Cerebellar nuclear complex (tissue), 1 donor: ENCODE measurements at places on chromosomes 16 and 17.

GRCh38 chr17:67994817-67995569 is 1.3 kb downstream of the C17orf58 start:
- peak; percentile 37 for DNase-seq

- no peak for DNase-seq
Observed at GRCh38 chr16:70152578-70153302, 20.8 kb upstream of the CLEC18C start.

- no peak for DNase-seq
Observed at GRCh38 chr16:87851141-87851587, 18.1 kb downstream of the SLC7A5 start.

- no peak for DNase-seq
Observed at GRCh38 chr17:74758848-74759168, 10.4 kb downstream of the NHERF1 start.

DNA sequence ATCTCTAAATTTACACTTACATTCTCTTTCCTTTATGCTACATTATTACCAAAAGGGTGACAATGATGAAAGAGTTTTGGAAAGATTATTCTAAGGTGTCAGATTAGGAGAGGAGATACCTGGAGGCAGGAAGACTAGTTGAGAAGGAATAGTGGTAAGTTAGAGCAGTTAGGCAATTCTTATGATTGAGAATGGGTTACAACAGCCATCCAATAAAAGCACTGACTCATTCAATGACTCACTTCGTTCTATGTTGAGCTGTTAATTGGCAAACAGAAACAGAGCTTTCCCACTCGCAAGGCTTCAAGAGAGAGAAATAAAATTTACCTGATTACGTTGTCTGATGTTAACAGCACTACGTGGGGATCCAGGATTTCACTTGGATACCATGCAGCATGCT is 5.8 kb downstream of the NUP88 start:
- DNase-seq: no peak

- DNase-seq: no peak
Observed at GRCh38 chr17:44005527-44006271, 1.3 kb downstream of the NAGS start.

GRCh38 chr16:75311383-75311938 is 60.0 kb upstream of the BCAR1 start:
- no peak for DNase-seq

DNA sequence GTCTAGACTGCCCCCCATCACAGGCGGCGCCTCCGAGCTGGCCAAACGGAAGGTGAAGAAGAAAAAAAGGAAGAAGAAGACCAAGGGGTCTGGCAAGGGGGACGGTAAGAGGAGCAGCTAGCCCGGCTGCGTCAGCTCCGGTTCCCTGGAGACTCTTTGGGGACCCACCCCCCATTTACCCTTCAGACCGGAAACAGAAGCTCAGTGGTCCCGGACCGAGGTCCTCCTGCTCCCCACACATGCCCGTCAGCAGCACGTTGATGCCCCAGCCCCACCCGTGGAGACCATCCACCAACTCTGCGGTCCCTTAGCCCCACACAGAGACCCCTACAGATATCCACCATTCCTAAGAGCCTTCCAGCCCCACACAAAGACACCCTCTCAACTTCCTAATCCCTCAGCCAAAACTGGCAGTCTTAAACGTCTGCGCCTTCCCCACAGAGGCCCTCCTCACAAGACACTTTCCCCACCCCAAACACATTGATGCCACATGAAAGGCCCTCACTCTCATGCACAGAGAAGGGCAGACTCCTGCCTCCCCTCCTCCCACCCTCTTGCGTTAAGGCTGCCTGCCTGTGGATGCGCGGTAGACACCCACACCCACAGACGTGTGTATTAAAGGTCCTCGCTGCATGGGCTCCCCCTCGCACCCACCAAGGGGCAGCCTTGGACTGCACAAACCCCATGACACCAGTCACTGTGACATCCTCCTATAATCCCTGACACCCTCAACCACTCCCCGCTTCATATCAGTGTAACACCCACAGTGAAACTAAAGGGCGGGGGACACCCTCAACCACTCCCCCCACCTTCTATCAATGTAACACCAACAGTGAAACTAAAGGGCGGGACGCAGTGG is 58.2 kb upstream of the RPH3AL start:
- DNase-seq: no peak

DNA sequence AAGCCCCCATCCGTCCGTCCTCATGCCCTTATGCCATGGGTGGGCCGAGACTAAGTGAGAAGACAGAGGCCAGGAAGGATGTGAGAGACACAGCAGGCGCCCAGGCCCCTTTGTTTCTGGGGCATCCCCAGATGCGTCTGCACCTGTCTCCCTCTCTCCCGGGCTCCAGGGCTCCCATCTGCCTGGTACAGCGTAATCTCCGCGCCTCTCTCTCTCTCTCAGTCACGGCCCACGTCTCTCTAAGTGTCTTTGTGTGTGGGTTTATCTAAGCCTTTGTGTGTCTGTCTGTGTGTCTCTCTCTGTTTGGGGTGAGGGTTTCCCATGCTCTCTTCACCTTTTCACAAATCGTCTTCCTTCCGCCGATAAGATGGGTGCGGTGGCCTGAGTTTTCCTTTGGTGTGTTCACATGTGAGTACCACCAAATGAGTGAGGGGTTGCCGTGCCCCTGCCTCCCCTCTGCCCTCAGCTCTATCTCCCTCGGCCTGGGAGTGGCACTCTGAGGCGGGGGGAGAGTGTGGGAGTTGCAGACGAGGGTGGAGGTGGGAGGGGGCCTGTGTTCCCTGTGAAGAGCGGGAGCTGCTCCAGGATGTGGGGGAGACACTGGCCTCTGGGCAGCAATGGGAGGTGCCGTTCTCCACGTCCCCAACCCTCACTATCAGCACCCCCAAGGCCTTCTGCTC is 25.8 kb upstream of the ABCC3 start:
- DNase-seq: no peak

DNA sequence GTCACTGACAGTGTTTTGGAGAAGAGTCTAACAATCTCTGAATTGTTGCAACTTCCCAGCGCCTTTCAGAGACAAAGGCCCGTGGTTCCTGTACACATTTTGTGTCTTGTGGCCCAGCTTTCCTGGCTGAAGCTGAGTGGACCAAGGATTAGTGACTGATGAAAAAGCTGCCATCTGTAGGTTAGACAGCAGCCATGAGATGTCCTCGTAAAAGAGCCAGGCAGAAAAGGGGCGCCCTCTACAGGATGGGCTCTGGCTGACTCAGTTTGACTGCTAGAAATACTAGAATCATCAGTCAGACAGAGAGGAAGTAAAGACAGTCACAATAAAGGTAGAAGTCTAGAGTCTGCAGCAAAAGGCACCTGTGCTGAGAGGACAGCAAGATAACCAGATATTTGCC is 26.5 kb upstream of the NF1 start:
- no peak for DNase-seq

DNA sequence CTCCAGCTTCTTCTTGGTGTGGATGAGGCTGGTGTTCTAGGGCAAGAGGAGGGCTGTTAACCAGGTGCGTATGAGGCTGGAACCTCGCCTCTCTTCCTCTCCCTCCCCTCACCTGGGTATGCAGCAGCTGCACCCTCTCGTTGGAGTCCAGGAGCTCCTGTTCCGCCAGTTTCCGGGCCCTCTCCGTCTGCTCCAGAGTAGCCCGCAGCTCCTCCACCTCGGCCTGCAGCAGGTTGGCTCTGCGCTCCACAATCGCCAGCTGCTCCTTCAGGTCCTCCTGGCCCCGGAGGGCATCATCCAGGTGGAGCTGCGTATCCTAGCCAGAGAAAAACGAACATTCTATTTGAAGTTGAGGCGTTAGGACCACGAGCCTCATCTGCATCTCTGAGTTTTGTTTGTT is 25.4 kb downstream of the MYH3 start:
- no peak for DNase-seq

DNA sequence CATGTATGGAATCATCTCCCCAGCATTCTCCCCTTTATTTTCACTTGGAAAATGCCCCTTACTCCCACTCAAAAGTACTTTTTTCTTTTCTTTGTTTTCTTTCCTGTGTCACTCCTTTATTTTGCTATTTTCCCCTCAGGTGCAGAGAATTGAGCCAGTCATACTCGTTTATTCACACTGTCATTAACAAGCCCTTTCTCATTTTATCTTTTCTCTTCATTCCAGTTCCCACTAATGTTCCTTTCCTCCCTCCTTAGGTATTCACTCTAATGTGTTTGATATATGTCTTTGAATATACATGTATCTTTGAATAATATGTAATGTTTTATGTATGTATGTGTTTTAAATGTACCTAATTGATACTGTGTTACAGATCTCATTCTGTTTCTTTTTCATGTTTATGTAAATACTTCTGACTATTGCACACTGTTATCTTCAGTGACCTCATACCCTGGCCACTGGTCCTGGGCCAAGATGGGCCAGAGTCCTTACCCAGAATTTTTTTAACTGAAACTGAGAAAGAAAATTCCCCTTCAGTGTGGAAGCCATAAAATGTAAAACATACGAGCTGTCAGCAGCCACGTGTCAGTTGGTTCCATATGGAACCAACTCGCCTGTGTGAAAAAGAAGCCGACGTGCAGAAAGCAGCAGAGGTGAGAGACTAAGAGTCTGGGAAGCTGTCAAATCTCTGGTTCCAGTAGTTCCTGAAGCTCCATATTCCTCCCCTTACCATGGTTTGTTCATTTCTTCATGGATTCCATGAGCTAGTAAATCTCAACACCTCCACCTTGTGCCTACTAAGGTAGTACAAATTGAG is 5.8 kb downstream of the SRR start:
- no peak for DNase-seq
